Kidney epithelial cell (primary cell): ENCODE measurements at places on chromosomes 13 and 19.

DNA sequence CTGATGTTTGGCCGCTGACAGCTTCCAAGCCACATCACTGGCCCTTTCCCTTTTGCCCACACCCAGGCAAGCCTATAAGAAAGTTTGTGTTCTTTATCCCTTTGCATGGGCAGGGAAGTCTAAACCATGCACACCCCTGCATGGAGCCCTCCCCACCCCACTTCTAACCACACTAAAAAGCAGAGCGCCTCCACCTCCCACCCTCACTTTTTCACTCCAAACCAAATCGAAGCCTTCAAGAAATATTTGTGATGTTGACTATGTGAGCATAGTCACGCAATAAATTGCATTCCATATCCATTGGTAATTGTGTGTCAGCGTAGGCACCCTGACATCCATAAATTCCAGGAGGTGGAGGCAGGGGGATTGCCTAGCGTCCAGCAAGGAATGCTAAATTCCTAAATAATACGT, 104.4 kb upstream of the LSM14A start:
- DNase-seq = no peak

- no peak for DNase-seq
Measured at GRCh38 chr13:91836553-91836952, 438.1 kb downstream of the GPC5 start.

DNA sequence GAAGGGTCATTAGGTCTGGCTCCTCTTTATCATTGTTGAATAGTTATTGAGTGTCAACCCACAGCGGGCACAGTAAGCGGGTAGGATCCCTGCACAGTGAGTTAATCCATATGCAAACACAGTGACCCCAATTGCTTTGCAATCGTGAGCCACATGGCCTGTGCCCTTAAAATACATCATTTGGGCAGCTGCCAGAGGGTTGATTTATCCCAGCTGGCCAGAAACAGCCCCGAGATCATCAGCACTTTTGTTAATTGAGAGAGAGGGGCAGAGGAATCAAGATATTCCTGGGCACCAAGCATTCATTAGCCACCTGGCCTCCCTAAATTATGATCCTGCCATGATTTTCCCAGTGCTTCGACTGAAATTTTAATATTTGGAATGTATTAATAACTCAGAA, 9.8 kb upstream of the CNMD start:
- no peak for DNase-seq

DNA sequence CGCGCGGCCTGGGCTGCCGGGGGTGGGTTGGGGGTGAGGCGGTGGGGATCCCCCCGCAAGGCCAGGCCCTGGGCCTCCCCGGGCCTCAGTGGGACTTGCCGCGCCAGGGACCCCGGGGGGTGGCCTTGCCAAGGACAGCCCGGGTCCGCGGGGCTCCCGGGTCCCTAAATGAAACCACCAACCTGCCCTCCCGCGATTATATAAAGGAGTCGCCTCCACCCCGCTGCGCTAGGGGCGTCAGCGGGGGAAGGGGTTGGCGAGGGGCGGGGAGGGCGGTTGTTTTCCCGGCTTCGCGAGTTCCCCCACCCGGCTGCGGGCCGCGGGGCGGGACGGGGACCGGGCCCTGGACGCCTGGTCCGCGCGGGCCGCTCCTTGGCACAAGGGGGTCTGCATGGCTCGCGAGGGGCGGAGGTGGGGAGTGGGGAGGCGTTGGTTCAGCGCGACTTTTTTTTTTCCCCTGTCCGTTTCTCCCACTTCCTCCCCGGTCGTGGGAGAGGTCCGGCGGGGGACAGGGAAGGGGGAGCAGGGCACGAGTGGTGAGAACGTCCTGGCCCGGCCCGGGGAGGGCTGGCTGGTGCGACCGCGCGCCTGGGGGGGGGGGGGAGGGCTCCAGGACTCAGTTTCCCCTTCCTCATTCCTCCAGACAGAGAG, 822 bp upstream of the ZBTB7A start:
- DNase-seq = no peak

DNA sequence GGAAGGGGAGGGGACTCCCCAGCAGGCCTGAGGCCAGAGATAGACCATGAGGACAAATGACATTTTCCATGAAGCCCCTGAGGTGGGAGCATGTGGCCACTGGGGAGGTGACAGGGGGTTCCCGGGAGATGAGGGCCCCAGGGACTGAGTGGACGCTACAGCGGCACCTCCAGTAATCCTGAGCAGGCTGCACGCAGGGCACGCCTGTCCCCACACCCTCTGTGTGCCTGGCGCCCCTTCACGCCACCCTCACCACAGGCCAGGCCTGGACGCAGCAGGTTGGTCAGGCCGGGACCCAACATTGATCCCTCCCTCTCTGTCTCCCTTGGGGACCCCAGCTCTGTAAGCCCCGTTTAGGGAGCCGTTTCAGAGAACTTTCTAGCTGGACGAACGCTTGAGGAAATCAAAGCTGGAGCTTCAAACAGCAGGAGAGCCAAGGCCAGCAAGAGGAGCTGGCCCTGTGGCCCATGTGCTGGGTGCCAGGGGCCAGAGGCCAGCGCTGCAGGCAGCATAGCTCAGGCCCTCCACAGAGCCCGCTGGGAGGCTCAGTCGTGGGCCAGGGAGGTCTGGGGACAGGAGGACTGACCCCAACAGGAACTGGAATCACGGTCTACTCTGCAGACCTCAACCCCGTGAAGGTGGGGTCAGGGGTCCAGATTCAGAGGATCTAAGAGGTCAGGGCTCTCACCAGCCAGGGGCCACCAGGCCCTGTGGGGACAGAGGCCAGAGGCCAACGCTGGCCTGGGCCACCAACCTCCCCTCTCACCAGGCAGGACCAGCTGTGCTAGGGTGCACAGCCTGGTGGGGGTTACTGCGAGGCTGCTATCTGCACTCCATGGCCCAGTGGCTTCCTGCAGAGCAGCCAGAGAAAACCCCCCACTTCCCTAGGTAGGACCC, 14.6 kb downstream of the LSM4 start:
- DNase-seq = no peak

DNA sequence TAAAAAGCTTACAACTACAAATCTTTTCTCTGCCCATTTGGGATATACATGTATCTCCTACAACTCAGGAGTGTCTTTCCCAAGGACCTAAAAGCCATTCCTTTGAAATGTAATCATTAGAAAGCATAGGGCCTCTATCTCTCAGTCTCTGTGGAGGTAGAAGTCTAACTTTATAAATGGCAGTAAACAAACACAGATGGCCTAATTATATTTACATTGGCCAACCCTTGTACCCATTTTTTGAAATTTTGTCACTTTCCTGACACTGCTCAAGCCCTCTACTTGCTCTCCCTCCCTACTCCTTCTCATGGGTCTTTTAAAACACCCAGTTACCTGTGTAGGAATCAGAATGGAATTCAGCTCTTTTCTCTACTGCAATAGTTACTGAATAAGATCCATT, 24.8 kb downstream of the RNF6 start:
- DNase-seq = no peak

DNA sequence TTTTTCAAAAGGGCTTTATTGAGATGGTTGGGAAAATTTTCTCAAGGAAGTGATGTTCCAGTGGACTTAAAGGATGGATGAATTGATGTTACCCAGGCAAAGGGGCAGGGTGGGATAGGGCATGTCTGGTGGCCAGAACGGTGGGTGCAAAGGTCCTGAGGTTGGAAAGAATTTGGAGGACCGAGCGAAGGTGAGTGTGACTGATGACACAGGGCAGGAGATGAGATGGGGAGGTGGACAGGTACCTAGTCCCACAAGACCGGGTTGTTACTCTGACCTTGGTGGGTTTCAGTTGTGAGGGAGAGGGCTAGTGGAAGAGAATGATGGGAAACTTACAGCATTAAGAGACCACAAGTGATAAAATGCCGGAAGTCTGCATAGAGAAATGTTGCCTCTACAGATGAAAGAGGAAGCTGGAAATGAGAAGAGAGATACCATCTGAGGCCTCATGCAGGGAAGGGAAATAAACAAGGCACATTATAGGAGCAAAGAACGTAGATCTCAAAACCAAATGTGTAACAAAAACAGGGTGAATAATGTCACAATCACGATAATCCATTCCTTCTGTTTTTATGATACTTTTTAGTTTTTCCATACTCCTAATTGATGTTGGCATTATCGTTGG, 4.5 kb downstream of the ADGRE1 start:
- no peak for DNase-seq

- no peak for DNase-seq
Measured at GRCh38 chr13:58254943-58255342, 623.4 kb downstream of the PCDH17 start.
